ENCODE measurements at places on chromosomes 7 and 10.

DNA sequence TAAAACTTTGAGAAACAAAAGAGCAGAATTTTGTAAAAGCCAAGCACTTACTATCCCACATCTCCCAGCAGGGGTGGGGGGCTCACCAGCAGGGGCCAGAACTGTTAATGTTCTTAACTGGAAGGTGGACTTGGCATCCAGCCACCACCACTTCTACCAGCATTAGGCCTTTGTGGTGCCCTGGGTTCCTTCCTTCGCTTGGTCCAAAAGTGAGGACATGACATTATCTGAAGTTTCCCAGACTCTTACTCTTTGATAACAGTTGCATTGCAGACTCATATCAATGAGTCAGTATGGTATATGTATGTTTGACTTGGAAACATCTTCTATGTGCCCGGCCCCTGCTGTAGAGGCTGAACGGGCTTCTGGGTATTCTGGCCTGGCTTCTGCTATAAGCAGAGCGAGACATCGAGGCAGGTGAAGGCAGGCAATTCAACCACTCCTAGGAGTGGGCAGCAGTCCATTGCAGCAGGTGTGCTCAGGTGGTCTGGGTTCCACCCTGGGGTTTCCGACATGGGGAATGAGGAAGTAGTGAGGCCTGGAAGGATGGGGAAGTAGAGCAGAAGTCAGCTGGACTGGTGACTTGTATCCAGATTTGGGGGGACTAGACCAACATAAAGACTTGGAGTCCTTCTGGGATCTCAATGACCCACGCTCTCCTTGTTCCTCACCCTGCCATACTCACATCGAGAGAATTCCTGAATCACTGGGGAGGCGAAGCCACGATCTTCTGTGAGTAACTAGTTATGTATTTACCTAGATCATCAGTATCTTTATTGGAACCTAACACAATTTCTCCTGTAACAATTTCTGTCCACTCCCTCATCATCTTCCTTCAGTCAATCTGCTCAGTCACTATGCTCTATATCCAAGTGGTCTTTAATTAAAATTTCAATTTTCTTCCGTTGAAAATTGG lies 4.1 kb downstream of the ZNF777 start:
- DNase-seq = no peak

DNA sequence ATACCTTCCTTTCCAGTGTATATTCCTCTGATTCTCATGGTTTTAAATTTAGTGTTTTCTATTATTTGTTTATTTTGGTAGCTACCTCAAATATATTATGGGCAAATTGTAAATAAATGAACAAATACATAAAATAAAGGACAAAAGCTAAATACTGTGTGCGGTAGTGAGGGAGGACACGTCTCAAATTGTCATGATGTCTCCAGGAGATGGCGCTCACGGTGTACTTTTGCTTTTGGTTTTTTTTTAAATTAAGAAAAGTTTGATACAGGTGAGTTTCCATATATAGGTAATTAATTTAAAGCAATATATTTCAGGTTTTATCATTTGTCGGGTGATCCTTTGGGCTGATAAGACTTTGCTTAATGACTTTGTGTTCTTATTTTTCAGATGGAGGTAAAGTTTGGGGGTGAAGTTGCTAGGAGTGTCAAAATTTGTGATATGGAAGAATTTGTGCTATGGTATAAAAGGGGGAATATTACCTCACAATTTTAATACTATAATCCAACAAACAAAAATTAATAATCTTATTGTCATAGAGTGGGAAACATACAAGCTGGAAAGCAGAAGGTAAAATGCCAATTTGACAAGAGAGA lies 68.4 kb upstream of the TMEM229A start:
- DNase-seq = peak; percentile 2

GRCh38 chr7:96397936-96398598 lies 76.2 kb upstream of the SLC25A13 start:
- no peak for DNase-seq

DNA sequence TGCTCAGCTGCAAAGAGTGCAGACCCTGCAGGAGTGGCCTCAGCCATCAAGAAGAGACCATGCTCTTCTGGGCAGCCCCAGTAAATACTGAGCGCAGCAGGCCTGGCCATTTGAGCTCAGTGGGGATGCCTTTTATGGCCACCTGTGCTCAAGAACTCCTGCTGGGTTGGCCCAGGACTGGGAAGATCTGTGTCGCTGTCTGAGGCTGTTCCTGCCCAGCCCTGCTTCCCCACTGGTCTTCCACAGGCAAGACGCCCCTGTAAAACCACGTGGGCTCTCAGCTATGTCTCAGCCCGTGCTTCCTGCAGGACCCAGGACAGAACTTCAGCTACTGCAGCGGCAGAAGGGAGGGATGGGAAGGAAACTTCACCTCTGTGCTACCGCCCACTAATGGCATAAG lies 10.5 kb upstream of the PPIF start:
- DNase-seq = no peak

GRCh38 chr10:114708717-114709335 lies 50.8 kb upstream of the ABLIM1 start:
- no peak for DNase-seq

DNA sequence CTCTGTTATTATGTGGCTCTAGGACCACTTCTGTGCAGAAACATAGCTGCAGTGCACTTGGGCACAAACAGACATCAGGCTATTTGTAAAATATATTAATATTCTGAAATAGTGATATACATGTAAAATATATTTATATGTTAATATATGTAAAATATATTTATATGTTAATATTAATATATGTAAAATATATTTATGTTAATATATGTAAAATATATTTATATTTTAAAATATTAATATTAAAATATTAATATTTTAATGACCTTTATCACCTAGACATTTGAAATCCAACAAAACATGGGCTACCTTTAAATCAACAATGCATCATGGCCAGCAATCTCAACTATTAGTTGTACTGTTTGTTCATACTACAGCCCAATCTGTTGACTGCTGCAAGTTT lies 347.2 kb downstream of the CALN1 start:
- DNase-seq = no peak

GRCh38 chr7:25408876-25409275 lies 180.6 kb upstream of the NPVF start:
- no peak for DNase-seq

- DNase-seq = no peak
These were observed 44.2 kb downstream of the BPGM start for GRCh38 chr7:134690614-134691504.

DNA sequence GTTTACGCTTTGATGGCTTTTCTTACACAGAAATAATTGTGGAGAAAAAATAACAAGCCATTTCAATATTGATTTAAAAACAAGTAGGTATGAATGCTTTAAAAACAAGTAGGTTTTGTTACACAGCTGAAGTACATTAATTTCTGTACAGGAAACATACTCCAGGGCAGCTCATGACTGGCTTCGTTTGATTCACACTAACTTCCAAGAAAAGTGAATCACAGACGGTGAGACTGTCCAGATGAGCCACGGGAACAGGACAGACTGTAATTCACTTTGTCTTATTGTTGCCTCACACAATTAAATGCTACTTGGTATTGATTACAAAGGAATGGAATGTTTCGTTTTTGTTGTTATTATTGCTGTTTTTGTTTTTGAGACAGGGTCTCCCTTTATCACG lies 26.6 kb upstream of the SNX10 start:
- DNase-seq = no peak

- no peak for DNase-seq
These were observed at the start of gene BBIP1 for GRCh38 chr10:110918643-110919348. Gene BBIP1, minus strand, starts transcription at chr10:110919180. Its CDS starts 1,023 bp downstream, at chr10:110918157.

DNA sequence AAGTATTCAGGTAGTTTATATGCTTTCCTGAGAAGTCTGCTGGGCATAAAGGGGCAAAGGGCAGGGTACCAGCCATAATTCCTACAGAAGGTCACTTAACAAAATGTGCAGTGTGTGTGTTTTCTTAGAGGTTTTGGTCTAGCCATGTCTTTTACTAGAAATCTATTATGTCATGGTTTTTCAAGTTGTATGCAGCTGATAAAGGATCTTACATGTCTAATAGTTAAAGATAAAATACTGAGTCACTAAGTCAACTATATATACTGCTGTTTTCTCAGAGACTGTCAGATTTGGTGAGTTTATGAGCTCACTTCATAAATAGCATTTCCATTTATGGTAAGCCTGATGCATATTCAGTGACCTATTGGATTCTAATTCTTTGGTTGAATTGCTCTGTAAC lies 7.7 kb downstream of the CASP2 start:
- no peak for DNase-seq

DNA sequence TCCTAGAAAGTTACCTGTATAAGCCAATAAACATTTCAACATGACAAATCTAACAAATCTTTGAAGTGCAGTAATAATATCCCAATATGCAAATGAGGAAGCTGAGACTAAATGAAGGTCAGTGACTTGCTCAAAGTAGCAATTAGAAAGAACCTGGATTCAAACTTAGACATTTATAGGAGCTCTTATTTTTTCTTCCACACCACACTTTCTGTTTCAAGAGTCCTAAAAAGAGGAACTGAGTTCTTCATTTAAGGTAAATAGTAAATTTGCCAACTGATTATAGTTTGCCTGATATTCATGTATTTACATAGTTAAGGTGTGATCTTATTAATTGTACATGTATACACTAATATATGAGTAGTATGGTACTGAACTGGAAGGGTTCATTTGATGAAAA lies 44.0 kb downstream of the KLHDC10 start:
- no peak for DNase-seq

DNA sequence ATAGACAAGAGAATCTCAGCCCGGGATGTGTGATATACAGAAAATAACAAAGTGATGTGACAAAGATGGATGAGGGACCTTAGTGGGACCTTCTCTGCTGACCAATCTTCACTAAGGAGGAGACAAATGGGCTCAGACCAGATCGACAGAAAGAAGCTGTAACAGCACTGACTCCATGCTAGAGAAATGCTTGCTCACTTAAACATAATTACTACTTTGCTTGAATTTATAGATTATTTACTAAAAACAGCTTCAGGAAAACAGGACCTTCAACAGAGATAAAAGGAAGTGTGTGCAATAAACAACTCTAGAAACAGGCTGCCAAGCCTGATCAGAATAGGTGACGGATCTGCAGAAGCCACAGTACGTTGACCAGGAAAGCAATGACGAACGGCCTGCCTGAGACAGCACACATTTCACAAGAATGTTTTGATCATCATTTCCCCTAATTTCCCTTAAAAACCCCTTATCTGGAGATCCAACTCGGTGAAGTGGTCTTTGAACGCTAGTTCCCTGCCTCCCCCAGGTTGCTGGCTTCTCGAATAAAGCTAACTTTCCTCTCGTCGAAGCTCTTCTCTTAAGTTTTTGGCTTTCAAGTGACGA lies 98.4 kb upstream of the STEAP1B start:
- no peak for DNase-seq

DNA sequence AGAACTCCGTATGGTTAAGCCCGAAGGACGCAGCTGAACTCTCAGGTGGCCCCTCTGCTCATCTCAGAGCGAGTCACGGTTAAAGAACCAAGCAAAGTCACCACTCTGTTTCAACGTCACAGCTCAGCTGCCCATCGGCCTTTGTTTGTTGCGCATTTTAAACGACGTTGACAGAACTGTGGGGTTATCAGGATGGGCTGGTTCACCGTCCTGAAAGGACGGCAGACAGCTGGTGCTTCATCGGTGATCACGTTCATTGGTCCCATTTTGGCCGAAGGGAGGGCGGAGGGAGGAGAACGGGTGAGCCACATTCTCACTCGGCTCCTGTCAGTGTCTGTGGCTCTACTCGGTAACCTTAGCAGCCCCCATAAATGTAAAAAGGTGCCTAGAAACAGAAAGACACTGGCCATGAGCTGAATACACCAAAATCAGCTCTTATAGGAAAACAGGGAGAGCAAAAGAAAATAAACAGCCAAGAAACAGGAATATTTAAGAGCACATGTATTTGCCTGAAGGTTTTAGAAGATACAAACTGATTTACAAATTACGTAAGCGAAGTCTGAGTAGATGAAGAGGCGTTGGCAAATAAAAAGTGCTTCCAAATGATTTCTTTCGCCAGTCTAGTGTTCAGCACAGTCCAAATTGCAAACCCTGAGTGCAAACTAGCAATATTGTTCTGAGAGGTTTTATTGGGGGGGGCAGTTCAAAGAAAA lies 8.4 kb downstream of the PRKAG2 start:
- no peak for DNase-seq

- DNase-seq = no peak
These were observed 25.9 kb downstream of the TNRC18 start for GRCh38 chr7:5397736-5398135.

DNA sequence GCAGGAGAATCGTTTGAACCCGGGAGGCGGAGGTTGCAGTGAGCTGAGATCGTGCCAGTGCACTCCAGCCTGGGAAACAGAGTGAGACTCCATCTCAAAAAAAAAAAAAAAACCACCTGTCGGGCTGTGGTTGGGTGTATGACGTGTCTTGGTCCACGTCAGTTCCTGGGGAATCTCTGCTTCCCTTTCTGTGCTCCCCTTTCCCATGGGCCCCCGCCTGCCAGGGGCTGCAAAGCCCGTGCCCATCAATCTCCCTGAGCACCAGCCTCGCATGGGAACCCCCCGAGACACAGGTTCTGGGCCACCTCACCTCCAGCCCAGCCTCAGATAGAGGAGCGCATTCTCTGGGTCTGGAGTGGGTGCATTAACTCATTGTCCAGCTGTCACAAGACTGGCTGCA lies 2.3 kb upstream of the SH2B2 start:
- no peak for DNase-seq

GRCh38 chr10:52752261-52752660 lies 20.3 kb downstream of the MBL2 start:
- no peak for DNase-seq

- DNase-seq = no peak
These were observed 80.5 kb upstream of the PPIF start for GRCh38 chr10:79266543-79267312.

- no peak for DNase-seq
These were observed 64.3 kb upstream of the PCGF5 start for GRCh38 chr10:91156196-91156595.

DNA sequence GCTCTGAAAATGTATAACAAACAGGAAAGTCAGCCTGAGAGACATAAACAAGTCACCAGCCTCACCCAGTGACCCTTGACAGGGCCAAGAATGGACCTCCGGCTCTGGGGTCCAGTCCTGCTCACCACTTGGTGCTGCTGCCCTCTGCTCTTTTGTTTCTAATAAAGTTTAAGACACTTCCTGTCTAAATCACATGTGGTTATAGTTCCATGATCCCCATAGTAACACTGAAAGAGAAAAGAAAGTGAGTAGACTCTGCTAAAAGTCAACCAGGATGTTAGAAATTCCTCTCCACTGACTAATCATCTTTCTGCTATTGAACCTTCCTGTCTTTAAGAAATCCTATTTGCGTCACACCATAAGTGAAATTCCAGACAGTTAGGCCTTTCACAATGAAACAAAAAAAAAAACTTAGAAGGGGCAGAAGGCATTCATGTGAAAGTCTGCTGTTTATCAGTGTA lies 179.2 kb upstream of the BET1 start:
- no peak for DNase-seq

- no peak for DNase-seq
These were observed 9.0 kb downstream of the EIF4H start for GRCh38 chr7:74183142-74183541.
